Jurkat, Clone E6-1 (cell line): ENCODE measurements at places on chromosomes 5 and 9.

DNA sequence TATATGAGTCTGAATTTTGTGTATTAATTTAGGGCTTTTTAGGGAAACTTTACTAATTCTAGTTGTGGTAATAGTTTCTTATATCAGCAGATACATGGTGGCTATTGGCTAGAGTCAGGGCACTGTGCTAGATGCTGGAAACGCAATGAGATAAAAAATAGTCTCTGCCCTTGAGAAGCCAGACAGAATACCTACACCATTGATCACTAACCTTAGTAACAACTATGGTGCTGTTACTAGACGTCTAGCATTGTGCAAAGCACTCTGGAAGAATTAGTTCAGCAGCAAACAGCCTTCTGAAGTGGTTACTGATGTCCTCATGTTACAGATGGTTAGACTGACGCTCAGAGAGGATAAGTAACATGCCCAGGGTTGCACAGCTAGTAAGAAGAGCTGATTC lies 61.8 kb downstream of the GDA start:
- DNase-seq = no peak

- DNase-seq = no peak
Measured at GRCh38 chr5:72393052-72393451, 72.9 kb downstream of the PTCD2 start.

DNA sequence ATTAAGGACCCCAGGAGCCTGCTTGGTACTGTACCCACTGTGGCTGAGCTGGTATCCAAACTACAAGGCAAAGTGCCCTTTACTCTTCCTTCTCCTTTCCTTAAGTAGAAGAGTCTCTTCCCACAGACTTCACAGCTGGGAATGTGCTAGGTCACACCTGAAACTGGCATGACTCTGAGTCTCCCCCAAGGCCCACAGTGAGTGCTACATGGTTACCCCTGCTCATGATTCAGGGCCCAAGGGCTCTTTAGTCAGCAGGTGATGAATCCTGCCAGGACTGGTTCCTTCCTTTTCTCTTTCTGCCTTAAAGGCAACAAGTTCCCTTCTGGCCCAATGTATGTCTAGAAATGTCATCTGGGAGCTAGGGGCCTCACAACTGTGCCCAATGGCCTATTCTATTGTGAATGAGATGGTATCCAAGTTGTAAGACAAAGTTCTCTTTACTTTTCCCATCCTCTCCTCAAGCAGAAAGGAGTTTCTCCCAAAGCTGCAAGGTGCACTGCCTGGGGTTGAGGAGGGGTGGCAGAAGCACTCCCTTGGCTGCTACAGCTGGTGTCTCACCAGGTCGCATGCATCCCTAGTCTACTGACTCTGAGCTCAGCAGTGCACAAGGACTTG lies 134.4 kb downstream of the TMEM38B start:
- no peak for DNase-seq

- no peak for DNase-seq
Measured at GRCh38 chr5:9046756-9047481, 499.0 kb downstream of the SEMA5A start.

- peak; percentile 16 for DNase-seq
Measured at GRCh38 chr5:120055858-120056257, 408.2 kb upstream of the PRR16 start.

GRCh38 chr5:137734331-137734730 lies 1.6 kb downstream of the KLHL3 start:
- DNase-seq = no peak

GRCh38 chr5:93346301-93346700 lies 234.7 kb downstream of the NR2F1-AS1 start:
- DNase-seq = no peak

GRCh38 chr9:21454149-21454548 lies 13.9 kb downstream of the IFNA1 start:
- DNase-seq = no peak

- no peak for DNase-seq
Measured at GRCh38 chr5:63963926-63964325, 1.7 kb upstream of the HTR1A start.

- DNase-seq = no peak
Measured at GRCh38 chr5:53476531-53477480, 3.6 kb upstream of the FST start.

DNA sequence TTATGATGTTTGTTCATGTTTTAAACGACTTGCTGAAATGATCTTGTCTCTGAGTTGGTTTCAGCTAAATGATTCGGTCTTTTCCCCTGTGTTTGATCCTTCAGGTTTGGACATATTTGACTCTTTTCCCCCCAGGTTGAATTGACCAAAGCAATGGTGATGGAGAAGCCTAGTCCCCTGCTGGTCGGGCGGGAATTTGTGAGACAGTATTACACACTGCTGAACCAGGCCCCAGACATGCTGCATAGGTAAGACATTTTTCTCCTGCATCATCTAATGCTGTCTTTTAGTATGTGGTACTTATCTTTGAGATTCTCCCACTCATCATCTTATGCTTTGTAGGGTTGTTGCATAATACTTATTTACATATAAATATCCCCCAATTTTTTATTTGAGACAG lies 14.7 kb downstream of the G3BP1 start:
- no peak for DNase-seq

DNA sequence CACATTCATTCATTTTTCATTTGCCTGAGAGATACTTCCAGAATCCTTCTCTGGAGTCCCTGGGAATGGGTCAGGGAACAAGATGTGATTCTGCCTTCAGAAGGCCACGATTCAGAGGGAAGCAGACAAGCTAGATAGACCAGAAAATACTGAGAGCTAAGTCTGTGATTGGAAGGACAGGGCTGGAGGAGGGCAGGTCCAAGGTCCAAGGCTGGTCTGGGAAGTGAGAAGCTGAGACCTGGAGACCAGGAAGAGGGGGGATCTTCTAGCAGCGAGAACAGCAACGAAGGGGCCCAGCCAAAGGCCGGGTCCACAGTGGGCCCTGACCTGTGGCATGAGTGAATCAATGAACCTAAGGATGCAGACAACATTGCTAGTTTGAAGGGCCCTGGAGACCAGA lies 4.1 kb upstream of the IER5L start:
- DNase-seq = no peak

DNA sequence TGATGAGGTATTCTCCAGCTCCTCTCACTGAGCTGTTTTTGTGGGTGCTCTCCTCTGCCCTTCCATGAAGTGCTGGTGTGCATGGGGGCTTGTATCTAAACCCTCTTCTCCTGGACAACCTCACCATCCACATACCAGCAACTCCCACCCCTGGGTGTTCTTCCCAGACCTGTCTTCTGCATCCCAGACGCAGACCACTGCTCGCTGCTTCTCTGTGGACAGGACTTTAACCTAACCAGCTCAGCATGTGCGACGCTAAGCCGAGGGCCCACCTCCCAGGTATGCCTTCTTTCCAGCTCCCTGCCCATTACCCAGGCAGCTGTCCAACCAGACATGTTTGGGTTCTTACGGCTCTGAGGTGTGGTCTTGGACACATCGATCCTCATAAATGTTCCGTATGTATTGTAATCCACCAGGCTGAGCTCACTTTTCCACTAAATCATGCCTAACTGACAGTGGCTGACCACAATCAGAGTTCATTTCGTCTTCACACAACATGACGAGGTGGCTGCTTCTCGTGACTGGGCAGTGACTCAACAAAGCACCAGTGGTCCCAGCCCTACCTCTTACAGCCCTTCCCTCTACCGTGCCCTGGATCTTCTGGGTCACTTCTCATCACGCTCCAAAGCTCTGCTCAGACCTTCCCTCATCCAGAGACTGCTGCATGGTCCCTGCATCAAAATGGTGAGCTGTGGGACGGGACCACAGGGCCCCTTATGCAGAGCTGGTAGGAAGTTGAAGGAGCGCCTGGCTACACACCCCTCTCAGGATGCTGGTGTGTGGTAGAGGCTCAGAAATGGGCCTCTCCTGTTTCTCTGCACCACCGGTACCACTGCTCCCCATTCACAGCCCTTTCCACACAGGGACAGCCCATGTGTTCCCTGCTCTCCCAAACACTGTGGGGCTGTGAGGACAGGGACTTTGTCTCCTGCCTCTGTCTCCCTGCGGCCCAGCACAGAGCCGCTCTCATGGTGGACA lies 9.6 kb upstream of the PTGES2 start:
- DNase-seq = no peak
